ENCODE measurements at places on chromosomes 16 and 17.
A peak's percentile ranks its signal among the peaks of the same experiment; 100 is the strongest.

DNA sequence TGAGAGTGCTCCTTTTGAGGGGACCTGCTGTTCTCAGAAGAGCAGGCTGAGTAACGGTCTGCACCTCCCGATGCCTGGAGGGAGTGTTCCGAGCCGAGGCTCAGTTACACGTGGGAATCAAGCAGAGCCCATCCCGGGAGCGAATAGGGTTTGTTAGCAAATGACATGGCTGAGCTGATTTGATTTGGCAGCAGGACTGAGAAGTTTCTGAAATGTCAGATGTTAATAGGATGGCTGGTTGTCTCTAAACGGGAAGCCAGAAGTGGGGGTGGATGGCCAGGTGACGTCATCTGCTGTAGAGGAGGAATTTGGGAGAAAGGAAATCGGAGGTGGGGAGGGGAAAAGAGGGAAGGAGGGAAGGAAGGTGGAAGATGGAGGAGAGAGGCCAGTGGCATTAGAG is 128.0 kb downstream of the RAP1GAP2 start:
- no peak for DNase-seq

- DNase-seq: peak; percentile 56
These were observed 8.2 kb downstream of the SYNGR2 start for GRCh38 chr17:78176548-78177025.

GRCh38 chr17:50807009-50807408 is 28.4 kb upstream of the WFIKKN2 start:
- DNase-seq: no peak

DNA sequence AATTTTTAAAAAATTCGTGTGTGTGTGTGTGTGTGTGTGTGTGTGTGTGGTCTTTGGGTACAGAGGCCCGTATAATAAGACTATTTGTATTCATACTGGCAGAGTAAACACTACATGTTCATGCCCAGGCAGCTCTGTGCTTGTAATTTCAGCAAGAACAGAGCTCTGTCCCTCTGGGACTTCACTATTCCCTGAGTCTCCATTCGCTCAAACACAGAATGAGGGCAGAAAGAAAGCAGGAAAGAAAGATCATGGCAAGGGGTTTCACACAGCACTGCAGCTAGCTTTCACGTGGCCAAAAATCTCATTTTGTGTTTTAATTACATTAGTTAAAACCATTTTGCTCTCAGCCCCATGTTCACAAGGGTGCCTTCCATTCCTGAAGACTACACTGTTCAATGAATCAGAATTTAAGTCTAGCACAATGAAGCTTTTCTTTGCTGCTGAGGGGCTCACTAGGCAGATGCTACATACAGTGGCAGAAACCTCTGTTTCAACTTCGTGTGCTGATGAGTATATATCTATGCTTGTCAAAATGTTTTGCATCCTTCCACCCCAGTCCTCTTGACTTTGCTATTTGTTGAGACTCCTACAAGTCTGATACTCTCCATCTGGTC is 198.4 kb upstream of the C17orf78 start:
- DNase-seq: no peak

DNA sequence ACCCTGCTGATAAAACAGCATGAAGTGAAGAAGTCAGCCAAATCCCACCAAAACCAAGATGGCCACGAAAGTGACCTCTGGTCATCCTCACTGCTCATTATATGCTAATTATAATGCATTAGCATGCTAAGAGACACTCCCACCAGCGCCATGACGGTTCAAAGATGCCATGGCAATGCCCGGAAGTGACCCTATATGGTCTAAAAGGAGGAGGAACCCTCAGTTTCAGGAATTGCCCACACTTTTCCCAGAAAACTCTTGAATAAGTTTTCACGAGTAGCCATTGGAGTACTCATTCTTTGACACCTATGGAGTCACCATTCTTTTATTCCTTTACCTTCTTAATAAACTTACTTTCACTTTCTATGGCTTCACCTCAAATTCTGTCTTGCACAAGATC is 44.3 kb downstream of the GSG1L start:
- no peak for DNase-seq

- DNase-seq: no peak
These were observed 220.6 kb upstream of the HSBP1 start for GRCh38 chr16:83587201-83587600.

DNA sequence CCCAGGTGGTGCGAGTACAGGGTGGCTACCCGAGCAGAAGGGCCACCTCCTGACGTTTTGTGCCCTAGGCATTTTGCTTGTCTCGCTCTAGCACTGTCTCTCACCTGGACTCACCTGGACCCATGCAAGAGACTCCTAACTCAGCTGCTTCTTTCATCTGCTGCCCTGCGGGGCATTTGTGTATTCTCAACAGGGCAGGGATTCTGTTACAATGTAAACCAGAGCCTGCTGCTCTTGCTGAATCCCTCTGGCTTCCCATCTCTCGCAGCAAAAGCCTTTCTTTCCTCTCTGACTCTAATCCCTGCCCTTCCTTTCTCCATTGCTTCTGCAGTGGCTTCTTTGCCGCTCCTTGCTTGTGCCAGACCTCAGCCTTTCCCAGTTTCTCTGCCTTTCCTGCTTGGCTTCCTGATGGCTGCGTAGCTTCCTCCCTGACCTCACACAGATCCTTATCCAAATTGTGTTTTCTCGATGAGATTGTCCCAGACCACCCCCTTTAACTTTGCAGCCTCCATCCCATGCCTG is 10.2 kb downstream of the ARSG start:
- no peak for DNase-seq

DNA sequence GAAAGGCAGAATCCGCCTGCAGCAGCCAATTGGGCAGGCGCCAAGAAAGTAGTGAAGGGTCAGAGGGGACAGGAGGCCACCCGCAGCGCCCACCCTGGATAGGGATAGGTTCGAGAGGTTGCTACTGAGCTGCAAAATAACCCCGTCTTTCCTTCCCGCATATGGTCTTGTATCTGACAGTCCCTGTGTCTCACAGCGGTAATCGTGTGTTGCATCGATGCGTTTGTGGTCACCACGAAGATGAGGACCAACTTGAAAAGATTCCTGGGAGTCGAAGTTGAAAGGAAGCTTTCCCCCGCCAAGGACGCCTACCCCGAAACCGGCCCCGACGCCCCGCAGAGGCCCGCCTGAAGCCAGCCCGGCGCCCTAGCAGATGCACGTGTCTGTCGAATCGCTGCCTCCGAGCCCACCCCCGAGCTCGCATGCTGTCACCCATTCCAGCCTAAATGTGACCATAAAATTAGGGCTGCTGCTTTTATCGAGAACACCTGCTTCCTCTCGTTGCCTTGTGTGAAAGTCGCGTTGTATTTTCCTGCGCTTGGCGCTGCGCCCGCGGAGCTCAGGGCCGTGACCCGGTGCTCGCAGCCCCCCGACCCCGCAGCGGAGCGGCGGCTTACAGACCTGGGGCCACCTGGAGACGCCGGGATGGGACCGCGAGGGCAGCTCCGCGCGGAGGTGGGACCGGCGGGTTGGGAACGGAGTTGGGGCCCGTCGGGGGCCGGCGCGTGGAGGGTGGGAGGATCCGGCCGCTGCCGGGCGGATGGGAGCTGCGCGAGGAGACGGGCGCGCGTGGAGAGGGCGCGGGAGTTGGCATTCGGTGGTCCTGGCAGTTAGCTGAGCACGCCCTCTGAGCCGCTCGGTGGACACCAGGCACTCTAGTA is at the start of gene CMTM2:
Gene CMTM2, plus strand, starts transcription at position 813 of the 881 bp plus-strand sequence. CDS start 145 bp downstream, outside the sequence.
- no peak for DNase-seq

DNA sequence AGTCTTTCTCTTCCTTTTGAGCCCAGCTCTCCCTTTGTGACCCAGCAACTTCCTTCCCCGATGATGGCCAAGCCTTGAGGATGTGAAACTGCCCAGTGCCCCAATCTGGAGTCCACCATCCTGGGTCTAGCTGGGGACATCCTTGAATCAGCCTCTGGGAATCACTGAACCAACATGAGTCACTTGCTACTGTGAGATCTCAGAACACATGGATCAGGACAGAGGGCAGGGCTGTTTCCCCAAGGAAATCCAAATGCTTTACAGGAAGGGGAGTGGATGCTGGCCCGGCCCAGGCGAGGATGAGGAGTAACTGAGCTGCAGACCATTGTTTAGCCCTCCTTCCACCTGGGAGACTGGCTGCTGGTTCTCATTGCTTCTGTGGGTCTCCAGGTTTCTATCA is 547.6 kb downstream of the WWOX start:
- DNase-seq: no peak

DNA sequence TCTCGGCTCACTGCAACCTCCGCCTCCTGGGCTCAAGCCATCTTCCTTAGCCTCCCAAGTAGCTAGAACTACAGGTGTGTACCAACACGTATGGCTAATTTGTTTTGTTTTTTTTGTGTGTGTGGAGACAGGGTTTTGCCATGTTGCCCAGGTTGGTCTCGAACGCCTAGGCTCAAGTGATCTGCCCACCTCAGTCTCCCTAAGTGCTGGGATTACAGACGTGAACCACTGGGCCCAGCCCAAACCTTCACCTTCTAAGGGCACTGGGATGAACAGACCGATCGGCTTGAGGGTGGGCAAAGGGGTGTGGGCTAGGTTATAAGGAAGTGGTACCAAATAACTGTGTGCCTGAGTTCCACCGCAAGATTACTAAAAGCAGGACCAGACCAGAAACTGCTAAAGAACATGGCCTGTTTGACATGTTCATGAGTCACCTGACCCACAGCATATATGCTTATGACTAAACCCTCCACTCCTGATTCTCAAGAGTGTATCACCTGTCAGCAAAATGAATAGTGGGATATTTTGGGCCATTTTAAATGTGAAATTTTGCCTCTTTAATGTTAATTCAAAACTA is 8.1 kb downstream of the TMEM97 start:
- no peak for DNase-seq

GRCh38 chr16:9362050-9362449 is 270.6 kb downstream of the HAPSTR1 start:
- DNase-seq: no peak

GRCh38 chr17:82012640-82013295 is 9.9 kb downstream of the CENPX start:
- no peak for DNase-seq

- no peak for DNase-seq
These were observed 273.2 kb downstream of the CDH8 start for GRCh38 chr16:61763013-61763412.

- DNase-seq: no peak
These were observed 60.2 kb upstream of the KSR1 start for GRCh38 chr17:27396045-27396444.

GRCh38 chr17:7839876-7840261 is 5.9 kb downstream of the KDM6B start:
- no peak for DNase-seq

GRCh38 chr17:17229416-17230384 is 7.3 kb downstream of the FLCN start:
- no peak for DNase-seq

- peak; percentile 60 for DNase-seq
These were observed 73.1 kb downstream of the CEP95 start for GRCh38 chr17:64579917-64580316.

- no peak for DNase-seq
These were observed 119.6 kb downstream of the CDH11 start for GRCh38 chr16:65002265-65002664.

DNA sequence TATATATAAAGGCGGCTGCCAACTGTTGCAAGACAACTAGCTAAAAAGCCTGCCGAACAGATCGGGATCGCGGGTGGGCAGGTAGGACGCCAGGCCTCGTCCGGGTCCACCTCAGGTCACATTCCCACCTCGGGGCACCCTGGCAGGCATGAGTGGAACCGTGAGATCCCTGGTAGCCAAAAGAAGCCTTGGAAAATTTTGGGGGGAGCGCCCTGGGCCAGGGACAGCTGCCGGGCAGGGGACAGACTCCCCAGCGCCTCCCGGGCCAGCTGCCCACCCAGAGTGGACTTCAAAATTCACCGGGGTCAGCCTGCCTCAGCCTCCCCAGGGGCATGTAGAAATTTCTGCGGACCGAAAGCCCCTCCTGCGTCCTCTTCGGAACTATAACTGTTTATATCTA is 760.9 kb downstream of the KCNJ18 start:
- DNase-seq: no peak

- no peak for DNase-seq
These were observed 25.4 kb downstream of the NGFR start for GRCh38 chr17:49520386-49521087.

GRCh38 chr17:76142585-76143041 is 1.6 kb upstream of the FOXJ1 start:
- DNase-seq: no peak

GRCh38 chr17:45311401-45311759 is 5.4 kb downstream of the MAP3K14 start:
- no peak for DNase-seq

- no peak for DNase-seq
These were observed 184.4 kb downstream of the RPTOR start for GRCh38 chr17:80729016-80729415.

GRCh38 chr17:60077672-60078519 is 825 bp downstream of the HEATR6 start:
- peak; percentile 68 for DNase-seq

GRCh38 chr16:17463335-17463734 is 7.4 kb downstream of the XYLT1 start:
- DNase-seq: no peak

Data from AML-193 (cell line).